RPMI8226 (cell line): ENCODE measurements at places on chromosomes 16 and 17.

DNA sequence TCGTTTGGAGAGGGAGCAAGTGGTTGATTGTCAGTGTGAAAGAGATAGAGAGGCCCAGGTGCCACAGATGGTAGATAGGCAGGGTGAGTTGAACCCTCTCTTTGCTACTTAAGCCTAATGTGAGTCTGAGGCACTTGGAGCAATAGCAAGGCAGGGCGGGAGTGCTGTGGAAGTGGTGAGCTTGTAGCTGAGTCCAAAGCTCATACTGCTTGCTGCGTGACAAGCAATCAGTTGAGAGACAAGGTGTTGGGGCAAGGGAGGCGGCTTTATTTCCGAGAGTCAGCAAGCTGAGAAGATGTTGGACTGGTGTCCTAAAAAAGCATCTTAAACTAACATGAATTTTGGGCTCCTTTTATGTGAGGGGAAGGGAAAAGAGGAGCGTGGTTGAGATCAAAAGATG lies 112.9 kb upstream of the ZKSCAN2 start:
- no peak for DNase-seq

DNA sequence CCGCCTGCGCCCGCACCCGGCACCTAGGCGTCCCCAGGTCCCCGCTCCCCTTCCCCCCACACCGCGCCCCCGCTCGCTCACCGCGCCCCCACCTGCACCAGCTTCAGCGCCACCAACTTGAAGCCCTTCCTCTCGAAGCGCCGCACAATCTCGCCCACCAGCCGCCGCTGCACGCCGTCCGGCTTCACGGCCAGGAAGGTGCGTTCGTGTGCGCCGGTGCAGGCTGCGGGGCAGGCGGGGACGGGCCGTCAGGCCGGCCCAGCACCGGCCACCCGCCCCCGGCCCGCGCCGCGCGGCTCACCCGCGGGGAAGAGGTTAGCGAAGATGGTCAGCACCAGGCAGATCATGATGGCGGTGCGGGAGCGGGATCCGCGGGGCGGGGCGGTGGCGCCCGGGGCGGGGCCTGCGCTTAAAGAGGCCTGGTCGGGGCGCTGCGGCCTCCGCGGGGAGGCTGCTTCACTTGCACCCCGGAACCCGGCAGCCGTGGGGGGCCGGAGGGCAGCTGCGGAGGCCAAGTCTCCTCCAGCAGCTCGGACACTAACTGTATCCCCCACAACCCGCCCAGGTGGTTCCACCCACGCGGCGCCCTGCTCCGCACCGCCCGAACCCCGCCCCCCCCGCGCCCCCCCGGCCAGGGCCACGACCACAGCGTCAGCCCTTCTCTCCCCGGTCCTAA lies at the start of gene NME3:
TSS of gene NME3 (minus strand) at position 356 of the 676 bp plus-strand sequence. CDS start at position 347, 9 bp downstream.
- DNase-seq: peak; percentile 84

DNA sequence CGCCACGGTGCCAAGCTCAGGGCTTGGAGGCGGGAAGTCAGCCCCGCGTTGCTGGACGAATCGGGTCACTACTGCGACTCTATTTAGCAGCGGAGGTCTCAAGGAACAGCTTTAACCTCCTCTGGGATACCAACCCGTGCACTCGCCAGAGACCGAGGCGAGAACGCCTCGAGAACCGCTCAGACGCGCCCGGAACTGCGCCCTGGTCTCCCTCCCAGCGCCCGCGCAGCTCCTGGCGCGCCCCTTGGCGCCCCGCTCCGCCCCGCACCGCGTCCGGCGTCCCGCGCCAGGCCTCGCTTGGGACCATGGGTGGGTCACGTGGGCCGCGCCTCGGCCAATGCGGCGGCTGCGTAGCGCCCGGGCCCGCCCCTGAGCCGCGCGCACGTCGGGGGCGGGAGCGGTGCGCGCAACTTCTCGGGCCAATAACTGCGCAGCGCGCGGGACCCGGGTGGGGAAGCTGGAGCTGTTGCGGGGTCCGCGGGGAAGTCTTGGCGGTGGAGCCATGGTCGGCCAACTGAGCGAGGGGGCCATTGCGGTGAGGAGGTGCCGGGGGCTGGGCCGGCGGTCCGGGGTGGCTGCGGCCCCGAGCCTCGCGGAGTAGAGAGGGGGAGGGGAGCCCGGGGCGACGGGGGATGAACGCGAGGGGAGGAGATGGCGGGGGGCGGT lies at the start of the genes RPA1 and SMYD4:
TSS of gene RPA1 (plus strand) at position 414 of the 666 bp plus-strand sequence. CDS start at position 503, 89 bp downstream.
TSS of gene SMYD4 (minus strand) at position 311 of the 666 bp plus-strand sequence. CDS start 1,908 bp downstream, outside the sequence.
- DNase-seq: peak; percentile 90

- DNase-seq: no peak
These were observed 34.3 kb downstream of the WFDC1 start for GRCh38 chr16:84329016-84329415.

- DNase-seq: no peak
These were observed 814 bp upstream of the RUNDC3A start for GRCh38 chr17:44307387-44308186.

DNA sequence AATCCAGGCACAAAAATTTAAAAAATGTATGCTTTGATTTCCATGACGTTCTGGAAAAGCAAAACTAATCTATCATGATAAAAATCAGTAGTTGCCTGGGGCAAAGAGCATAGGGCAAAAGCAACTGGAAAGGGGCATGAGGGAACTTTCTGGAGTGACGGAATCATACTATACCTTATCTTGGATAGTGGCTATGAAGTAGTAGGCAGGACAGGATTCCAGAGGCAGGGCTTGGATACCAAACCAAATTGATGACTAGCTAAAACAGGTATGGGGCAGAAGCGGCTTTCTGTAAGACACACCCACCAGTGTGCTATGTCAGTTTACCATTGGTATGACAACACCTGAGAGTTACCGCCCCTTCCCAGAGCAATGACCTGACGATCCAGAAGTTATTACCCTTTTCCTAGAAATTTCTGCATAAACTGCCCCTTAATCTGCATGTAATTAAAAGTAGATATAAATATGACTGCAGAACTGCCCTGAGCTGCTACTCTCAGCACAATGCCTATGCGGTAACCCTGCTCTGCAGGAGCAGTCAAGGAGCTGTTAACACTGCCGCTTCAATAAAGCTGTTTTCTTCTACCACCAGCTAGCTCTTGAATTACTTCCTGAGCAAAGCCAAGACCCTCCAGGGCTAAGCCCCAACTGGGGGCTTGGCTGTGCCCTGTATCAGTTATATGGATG lies 56.7 kb downstream of the CFDP1 start:
- DNase-seq: no peak

- DNase-seq: peak; percentile 89
These were observed 417.1 kb downstream of the TMEM114 start for GRCh38 chr16:8173111-8173644.

GRCh38 chr16:51193879-51194278 lies 42.8 kb upstream of the SALL1 start:
- DNase-seq: no peak

GRCh38 chr17:17130077-17130844 lies 75.9 kb downstream of the PLD6 start:
- DNase-seq: no peak

GRCh38 chr17:73909186-73909585 lies 264.9 kb upstream of the SDK2 start:
- no peak for DNase-seq

GRCh38 chr17:54982399-54982798 lies 13.8 kb downstream of the STXBP4 start:
- DNase-seq: no peak

DNA sequence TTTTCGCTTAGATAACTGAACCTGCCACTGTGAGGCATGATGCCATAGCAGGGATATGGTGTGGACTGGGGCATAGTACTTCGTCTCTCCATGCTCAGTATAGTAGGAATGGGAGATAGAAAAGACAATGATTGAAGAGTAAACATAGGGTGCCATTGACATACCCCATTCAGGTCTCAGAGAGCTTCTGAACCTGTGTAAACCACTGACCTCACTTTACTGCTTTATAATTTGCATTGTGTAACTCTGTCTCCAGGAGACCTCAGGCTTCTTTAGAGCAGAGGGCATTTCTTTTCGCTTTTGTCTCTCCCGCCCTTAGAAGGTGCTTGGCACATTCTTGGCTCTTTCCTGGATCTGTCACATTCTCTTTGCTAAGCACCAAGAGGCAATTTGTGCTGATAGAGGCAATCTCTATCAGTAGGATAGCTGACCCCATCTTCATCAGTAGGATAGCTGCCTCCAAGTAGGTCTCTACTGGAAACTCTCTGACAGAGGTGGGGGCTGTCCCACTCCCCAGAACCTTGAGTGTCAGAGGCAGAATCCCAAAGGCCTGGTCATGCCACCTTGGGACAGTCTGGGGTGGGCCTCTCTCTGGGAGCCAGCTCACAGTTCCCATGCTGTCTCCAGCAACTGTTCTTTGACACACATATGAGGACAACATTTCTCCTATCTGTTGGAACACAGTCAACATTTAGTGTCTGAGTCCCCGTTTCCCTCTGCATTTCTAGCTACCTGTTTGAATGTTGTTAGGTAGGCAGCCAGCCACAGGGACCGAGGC lies 181.9 kb downstream of the UTP18 start:
- no peak for DNase-seq

DNA sequence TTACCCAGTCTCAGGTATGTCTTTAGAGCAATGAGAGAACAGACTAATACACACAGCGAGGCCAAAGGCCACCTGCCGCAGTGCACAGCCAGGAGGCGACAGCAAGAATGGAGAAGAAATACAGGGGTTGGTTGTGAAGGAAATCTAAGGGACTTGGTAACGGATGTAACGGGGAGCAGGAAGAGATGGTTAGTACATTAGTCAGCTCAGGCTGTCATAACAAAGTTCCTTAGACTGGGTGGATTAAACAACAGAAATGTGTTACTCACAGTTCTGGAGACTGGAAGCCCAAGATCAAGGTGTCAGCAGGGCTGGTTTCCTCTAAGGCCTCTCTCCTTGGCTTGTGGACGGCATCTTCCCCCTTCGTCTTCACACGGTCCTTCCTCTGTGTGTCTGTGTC lies 47.1 kb downstream of the TVP23C start:
- no peak for DNase-seq

GRCh38 chr16:64542152-64542551 lies 579.7 kb downstream of the CDH11 start:
- DNase-seq: no peak

DNA sequence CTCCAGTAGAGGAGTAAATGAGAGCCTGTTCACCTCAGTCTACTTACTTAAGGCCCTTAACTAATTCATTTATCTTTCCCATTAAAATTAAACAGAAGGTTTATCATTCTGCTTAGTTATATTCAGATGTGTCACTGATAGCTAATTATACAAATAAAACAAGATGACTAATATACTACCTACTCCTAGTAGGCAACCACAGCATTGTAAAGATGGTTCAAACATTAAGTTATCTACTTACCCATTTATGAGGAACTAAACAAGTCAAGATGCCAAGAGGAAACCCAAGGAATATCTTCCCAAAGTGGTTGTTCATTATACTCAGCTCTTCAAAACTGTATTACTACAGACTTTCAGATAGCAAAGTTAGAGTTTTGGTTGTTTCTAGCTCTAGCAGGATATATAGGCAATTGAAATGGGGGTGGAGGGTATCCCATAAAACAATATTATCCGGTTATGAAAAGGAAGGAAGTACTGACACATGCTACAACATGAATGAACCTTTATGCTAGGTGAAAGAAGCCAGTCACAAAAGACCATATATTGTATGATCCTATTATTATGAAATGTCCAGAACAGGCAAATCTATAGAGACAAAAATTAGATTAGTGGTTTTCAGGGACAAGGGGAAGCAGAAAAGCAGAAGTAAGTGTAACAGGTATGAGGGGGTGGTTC lies 56.5 kb downstream of the SPAG9 start:
- no peak for DNase-seq

DNA sequence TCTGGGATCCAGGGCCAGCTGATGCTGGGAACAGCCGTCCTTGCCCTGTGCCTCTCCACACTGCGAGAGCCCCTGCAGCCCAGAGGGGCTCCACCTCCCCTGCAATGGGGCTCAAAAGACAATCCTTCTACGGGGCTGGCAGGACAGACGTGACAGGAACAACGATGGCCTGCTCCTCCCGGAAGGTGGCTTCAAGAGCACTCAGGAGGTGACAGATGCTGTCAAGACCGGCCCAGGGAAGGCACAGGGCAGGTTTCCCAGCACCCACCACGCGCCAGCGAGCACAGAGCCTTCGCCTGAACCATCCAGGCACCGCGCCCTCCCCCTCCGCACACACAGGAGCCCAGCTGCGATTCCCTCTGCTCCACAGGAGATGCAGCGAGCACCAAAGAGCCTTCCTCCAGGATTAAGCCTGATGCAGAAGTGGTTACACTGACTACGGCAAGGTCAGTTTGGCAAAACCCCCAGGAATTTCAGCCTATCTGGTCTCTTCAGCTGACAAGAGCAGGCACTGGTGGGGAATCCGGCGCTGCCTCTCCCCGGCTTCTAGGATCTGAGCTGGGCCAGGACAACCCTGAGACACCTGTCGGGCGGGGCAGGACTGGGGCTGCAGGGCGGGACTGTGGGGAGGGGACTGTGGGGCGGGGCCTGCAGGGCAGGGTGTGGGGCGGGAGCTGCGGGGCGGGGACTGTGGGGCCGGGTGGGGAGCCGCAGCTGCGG lies 103.4 kb downstream of the ZNF778 start:
- DNase-seq: peak; percentile 67
